Mammary epithelial cell (primary cell): ENCODE measurements at places on chromosomes 5 and 9.

DNA sequence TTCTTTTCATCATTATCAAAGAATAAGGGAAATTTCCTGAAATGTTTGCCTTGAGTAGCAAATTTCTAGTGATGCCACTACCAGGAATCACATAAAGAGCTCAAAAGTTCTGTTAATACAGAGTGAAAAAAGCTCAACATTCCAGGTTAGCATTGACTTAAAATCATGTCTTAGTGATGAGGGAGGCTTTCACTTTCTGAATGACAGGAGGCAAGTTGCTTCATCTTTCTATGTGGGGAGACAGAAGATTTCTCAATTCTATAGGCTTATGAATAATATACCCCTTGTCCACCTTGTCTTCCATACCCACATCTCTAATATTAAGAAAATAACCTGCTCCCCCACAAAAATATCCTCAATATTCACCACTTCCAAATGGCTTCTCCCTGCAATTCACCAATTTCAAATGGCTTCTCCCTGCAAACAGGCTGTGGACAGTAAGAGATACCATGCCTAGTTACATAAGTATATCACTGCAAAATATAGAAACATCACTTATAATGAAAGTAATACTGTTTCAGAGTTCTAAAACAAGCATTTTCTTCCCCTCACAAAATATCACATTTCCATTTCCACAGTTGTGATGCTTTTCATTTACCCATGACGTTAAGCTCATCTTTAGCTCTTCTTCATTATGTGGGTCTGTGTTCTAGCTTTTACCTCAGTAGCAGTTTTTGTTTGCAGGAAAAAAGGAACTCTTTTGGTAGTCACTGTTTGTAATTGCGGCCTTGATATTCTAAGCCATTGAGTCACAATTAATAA lies 2.2 kb upstream of the JAK2 start:
- DNase-seq = no peak

DNA sequence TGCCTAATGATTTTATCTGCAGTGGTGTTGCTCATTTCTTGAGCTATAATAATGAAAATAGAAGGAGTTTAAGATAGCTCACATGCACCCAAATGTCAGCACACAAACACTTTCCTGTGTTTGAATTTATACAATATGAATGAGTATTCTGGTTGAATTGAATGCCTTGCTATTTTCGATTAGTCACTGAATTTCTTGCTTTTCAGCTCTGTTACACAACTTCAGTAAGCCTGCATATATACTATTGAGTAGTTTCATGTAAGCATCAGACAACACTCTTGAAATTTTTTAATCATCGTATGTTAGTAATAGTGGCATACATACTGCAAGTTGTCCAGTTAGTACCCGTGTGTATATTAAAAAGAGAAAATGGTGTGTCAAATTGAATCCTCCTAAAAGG lies 281.5 kb upstream of the GRIA1 start:
- DNase-seq = peak; percentile 34

GRCh38 chr5:169657127-169657526 lies 20.1 kb downstream of the DOCK2 start:
- no peak for DNase-seq

GRCh38 chr5:79206541-79206940 lies 29.4 kb upstream of the JMY start:
- DNase-seq = no peak

DNA sequence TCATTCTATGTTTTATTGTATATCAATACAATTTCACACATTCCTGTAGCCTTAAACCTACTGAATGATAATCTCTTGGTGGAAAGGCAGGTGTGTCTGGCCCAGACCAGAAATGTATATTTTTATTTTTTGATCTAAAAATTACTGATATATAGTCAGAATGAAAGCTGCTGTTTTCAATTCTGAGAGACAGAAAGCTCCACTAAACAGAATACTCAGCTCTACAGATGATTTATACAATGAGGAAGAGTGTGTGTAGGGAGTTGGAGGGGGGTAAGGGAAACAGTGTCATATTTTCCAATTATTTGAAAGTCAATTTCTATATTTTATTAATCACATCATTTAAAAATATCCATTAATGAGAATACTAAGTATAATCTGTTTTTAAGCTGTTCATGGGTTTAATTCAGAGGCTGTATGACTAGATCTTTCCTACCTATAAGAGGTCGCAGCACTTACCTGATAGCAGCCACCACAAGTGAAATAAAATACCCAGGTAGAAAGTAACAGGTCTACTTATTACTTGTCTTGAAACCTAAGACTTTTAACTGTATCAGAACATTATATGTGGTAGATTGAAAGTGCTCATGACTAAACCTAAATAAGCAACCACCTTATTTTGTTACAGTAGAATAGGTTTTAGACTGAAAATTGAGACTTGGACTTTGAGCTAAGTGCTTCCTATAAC lies 183.4 kb downstream of the TMC1 start:
- no peak for DNase-seq

DNA sequence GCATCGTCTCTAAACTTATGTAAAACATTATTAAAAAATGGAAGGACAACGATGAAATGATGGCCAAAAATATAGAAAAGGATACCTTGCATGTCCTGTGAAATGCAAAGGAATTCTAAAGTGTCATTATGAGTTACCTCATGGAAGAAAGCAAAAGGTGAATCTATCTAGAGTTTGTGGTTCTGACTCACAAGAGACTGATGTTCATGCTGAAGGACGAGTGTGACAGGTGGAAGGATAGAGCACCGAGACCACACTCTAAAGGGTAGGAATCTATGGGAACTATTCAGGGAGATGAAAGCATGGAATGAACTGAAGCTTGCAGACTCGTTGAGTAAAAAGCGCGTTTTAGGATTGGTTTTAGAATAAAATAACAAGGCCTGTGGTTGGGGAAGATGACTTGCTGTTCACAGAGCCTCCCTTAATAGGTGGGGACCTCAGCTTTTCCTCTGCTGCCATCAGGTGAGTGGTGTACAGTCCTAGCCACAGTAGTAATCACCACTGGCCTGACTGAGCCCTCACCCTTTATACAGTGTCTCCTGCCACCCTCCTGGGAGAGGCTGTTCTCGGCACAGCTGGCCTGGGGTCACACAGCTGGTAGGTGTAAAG lies 11.2 kb downstream of the TENT4A start:
- no peak for DNase-seq

DNA sequence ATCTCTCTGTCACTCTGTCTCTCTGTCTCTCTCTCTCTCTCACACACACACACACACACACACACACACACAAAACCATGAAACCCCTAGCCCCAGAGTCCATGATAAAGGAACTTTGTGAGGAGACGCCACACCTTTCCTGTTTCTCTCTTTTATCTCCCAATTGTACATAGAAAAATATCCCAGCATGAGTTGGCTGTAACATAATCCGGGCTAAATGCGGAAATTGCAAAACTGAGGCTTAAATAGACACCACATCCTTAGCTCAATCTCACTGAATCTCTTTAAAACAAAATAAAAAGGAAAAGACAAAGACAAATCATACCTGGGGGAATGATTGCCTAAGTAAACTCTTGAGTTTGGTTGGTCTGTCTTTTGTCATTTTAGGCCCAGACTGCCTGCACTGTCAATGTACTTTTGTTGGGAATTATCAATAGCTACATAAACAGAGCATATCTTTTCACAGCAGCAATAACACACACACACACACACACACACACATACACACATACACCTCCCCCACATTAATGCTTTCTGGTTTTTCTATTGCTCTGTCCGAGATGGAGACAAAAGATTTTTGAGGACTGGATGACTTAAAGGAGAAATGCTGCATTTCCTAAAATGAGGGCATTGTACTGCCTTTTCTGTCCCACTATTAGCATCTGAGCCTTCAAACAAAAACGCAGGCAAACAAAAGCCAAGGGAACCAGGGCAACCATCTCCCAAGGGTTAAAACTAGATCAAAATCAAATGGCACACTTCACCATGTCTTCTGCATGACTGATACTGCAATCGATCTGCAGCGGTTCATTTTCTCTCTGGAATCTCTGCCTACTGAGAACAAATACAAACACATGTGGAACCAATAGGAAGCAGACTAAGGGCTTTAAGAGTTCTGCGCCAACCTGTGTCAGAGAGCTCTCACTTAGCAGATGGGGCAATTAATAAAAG lies 321.5 kb downstream of the NFIB start:
- no peak for DNase-seq

DNA sequence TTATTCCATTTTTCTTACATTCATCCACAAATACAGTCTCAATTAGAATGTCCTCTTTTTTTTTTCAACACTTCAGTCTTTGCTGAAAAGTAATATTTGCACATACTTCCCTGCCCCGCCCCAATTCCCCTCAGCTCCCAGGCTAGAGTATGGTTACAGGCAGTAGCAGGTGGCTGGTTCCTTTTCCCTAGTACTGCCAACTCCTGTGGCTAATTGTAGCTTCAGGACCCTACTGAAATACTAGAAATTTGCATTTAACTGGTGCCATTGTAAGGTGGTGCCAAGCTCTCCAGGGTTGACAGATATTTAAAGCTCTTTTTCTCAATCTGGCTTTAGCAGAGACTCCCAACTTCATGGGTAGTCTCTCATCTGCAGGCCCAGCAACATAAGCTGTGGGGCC lies 80.3 kb downstream of the FAM81B start:
- DNase-seq = no peak

- no peak for DNase-seq
Measured at GRCh38 chr9:106795031-106795430, 67.9 kb upstream of the ZNF462 start.

GRCh38 chr5:135295852-135296251 lies 103.2 kb downstream of the MACROH2A1 start:
- no peak for DNase-seq

DNA sequence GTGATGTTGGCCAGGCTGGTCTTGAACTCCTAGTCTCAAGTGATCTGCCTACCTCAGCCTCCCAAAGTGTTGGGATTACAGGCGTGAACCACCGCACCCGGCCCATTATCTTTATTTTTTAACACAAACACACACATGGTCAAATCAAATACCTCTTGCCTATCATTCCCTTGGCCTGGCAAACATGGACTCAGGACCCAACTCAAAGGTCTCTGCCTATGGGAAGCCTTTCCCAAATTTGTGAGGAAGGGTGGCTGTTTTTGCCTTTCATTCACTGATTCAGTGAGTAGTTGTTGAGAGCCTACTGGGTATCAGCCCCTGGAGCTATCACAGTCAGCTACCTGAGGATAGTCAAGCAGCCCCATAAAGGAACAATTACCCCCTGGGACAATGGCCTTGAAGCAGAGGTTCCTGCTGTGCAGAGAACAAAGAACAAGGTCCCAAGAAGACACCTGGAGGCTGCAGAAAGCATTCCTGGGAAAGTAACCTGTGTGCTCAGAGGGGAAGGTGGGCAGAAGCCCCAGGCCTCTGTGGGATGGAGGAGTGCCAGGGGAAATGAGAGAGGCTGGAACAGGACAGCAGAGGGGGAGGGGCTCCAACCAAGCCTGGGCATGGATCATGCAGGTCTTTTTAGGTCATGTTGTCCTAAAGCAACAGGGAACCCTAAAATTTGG lies 126.4 kb downstream of the CRB2 start:
- DNase-seq = no peak

DNA sequence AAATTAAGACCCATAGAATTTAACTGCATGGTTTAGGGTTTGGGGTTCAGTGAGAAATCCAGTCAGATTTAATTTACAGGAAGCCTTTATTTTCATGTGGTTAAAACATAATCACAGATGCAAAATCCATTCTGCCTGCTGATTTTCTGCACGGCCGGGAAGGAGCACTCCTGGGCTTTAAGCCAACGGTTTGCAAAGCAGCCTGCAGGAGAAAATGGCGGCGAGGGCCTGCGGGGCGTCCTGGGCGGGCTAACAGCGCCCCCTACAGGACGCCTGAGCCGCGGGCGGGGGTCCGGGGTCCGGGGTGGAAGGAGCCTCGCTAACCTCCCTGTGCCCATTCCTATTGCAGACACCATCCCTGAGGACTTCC lies 47.6 kb downstream of the THBS4 start:
- peak; percentile 29 for DNase-seq

DNA sequence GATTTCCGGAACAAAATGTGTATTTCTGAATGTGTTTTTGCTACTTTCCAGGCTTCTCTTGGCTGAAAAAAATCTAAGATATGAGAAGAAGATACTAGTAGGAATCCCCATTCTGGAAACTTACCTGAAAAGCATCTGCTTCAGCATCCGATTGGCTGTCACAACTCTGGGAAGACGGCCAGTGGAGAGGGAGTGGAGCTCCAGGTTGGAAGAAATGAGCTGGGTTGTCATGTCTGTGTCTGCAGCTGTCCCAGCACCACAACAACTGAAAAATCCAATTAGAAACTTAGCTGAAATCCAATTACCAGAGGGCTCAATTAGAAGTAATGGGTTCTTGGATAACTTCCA lies 3.0 kb downstream of the PSMB7 start:
- peak; percentile 60 for DNase-seq

GRCh38 chr9:78406933-78407332 lies 110.0 kb downstream of the PSAT1 start:
- no peak for DNase-seq

DNA sequence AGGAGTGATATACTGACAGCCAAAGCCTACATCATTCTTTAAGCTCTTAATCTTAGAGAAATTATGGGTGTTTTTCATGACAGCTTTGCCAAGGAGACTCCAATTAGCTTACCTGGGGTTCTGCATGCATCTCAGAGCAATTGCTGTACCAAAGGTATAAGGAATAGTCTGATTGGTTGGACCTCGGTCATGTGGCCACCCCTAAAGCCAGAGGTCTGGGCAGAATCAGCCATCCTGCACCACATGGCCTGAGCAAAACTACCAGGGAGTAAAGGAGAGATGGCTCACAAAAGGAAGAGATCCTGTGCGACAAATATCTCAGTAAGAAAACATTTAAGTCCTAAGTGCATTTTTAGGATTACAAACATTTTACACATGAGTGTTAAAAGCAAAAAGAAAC lies 25.6 kb downstream of the SH3RF2 start:
- DNase-seq = no peak

DNA sequence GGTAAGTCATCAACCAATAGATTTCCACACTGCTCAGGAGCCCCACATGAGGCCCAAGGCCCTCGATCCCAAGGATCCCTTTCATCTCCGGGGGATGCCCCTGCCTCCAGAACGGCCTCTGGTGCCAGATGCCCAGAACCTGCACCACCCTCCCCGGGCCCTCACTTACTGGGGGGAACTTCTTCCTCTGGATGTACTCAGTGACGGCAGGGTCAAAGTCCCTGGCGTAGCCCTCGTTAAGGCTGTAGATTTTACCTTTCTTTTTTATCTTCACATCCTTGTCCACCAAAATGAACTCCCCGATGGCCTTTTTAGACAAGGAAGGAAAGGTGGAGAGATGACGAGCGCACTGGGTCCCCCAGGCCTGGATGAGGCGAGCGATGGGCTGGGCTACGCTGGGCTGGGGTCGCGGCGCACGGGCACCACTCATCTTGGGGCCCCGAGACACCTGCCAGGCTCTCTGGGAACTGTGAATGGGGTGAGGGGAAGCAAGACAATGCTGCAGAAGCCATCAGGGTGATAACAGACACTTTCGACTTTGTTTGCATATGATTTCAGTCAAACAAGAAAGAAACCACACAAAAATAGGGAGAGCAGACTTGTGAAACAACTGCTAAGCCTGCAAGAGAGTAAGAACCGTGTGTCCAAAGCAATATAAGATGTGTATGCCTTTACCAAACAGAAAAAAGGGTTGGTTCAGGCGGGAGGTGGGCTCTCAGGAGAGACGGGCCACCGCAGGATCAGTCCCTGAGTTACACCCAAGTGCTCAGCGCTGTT lies 13.2 kb upstream of the FBP2 start:
- DNase-seq = no peak

GRCh38 chr5:89156226-89156625 lies 273.2 kb upstream of the MEF2C start:
- no peak for DNase-seq
